Stimulated activated CD8-positive, alpha-beta memory T cell treated with anti-CD3 and anti-CD28 coated beads, Interleukin-4, amount 100 ng/mL, for 1 hour (primary cell): ENCODE measurements at places on chromosomes 7 and 10.

GRCh38 chr7:28608731-28609130, 196.4 kb downstream of the CREB5 start:
- DNase-seq: no peak

- DNase-seq: no peak
Observed at GRCh38 chr7:28037220-28038010, 143.2 kb downstream of the JAZF1 start.

DNA sequence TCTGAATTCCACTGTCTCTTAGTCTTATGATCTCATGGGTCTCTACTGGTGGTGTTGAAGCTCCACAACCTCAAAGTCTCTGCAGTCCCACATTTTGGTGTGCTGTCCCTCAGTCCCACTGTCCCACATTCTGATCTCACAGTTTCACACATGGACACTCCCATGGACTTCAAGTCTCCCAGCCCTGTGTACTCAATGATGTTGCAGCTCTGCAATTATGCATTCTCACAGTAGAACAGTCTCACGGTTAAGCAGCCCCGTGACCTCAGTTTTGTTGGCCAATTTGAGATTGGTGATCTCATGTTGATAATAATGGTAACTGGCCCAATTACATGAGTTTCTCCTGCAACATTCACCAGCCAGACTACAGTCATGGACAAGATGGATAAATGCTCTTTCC, 109.4 kb downstream of the ODAD2 start:
- no peak for DNase-seq

GRCh38 chr7:105098863-105099515, 85.0 kb downstream of the KMT2E start:
- no peak for DNase-seq

GRCh38 chr7:93316730-93317129, 84.6 kb downstream of the VPS50 start:
- DNase-seq: no peak

- no peak for DNase-seq
Observed at GRCh38 chr7:147483634-147484292, 1106.8 kb upstream of the C7orf33 start.

DNA sequence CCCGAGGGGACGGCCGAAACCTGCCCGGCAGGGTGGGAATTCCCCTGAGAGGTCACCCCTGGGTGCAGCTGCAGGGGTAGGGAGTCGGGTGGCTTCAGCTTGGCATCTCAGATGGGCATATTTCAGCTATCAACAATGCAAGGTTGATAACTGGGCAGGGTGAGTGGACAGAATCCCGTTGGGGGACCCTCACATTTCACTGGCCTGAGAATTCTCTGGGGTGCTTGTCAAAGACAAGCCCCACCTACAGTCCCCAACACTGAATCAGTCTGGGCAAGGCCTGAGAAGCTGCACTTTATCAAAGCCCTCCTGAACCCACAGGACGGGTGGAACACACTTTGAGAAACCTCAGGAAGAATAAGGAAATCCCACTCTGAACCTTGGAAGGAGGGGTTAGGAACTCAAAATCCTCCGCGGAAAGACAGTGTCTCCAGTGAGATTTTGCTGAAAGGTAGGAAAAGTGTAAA, 3.1 kb downstream of the RGS10 start:
- no peak for DNase-seq

DNA sequence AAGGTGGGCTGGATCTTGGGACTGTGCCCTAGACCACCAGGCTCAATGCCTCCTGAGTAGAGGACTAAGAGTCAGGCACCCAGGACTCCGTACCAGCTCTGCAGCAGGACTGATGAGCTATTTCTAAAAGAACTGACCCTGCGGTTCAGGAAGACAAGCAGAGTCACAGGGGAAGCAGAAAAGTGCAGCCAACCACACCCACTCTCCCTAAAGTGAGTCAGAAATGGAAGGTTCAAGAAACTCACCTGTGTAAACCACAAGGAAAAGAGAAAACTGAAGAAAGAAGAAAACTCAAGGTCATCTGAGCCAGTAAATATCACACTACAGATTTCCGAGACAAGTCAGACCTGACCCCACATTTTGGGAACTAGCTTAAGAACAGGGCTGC, 2.5 kb downstream of the PARP12 start:
- no peak for DNase-seq

GRCh38 chr10:51488766-51489408, 210.5 kb downstream of the CSTF2T start:
- no peak for DNase-seq

- DNase-seq: no peak
Observed at GRCh38 chr10:51311228-51311627, 236.9 kb downstream of the PRKG1 start.

- no peak for DNase-seq
Observed at GRCh38 chr7:50426280-50427045, 23.7 kb downstream of the FIGNL1 start.

GRCh38 chr7:49397750-49398149, 375.7 kb upstream of the VWC2 start:
- DNase-seq: no peak

- no peak for DNase-seq
Observed at GRCh38 chr7:147089051-147089461, 972.5 kb downstream of the CNTNAP2 start.

GRCh38 chr10:59709395-59710125, at the start of gene SLC16A9:
Gene SLC16A9, minus strand, starts transcription at chr10:59709850. Its CDS starts 25,559 bp downstream, at chr10:59684291.
- no peak for DNase-seq

GRCh38 chr10:23198940-23199767, 7.0 kb downstream of the PTF1A start:
- DNase-seq: no peak

DNA sequence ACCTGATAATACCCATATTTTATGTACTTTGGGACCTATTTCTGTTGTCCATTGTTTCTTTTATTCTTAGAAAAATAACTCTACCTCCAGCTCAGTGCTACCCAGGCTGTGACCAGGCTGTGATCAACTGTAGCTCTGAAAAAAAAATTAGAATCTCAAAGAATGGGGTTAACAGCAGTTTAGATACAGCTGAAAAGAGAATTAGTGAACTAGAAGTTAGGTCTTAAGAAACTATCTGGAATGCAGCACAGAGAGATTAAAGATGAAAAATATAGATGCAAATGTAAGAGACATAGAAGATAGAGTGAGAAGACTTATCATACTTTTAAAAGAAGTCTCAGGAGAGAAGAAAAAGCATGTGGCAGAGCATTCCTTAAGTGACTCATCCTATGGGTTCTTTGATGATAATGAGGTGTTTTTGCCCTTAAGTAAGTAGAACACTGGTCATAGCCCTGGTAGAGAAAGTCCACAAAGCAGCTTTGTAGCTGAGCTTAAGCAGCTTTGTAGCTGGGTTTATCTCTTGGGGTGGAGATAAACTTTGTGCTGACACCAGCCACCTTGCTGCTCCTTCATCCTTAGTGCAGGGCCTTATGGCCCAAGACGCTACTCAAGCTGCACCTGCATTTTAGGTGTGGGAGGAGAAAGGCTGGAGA, 27.3 kb upstream of the SFRP5 start:
- no peak for DNase-seq

DNA sequence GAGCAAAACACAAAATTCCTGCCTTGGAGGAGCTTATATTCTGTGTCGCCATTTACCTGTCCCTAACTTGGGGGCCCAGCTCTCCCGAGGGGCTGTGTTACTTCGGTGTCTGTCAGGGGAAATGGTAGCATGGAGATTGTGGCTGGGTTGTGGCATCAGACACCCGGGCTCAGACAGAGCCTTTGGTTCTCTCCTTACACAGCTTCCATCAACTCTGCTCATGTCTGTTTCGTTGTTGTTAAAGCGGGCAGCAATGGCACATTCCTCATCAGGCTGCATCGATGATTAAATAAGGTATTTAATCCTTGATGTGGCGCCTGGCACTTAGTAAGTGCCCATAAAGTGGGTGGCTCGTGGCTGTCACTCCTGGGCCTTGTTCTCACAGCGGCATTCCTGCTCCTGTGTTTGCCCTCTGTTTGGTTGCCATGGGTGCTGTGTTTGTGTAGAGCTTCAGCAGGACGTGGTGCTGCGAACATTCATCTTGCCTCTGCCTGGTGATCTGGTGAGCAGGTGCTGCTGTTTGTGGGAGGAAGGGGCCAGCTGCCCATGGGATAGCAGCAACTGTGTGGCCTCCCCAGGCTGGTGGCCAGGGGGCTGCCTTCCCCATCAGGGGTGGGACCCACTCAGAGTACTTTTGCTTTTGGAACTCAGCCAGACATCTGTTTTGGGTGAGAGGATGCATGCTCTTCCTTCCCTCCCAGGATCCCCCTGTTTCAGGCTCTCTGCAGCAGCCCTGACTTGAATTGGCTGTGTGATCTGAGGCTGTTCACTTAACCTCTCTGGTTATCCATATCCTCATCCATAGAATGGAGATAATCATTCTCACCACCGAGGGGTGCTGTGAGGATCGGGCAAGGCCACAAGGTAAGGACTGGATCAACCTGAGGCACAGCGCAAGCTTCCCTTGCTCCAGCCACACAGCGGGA, 207.2 kb upstream of the SVIL start:
- no peak for DNase-seq

DNA sequence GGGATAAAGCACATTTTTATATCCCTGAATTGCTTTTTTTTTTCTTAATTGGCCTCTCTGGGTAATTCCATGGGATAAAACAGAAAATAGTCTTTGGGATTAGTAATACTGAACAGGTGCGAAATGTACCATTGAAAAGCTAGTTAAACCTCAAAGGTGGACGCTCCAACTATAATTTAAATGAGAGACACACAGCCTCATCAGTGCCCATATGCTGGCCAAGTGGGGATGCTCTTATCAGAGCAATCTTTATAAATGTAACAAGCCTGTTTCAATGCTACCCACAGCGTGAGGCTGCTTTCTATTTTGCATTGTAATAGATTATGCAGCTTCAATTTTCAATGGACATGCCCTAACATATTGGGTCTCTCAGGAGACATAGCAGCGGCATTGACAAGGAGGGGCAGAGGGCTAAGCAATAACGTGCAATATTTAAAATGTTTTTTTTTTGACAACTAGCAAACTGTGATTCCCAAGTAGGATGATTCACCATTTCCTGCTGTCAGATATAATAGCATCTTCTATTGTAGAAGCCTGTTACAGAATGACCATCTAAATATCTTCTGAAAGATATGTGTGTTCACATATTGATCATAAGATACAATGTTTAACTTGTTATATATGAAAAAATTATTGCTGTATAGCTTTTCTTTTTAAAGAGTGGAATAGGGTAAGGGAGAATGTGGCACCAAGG, 91.3 kb upstream of the BET1 start:
- no peak for DNase-seq

GRCh38 chr7:33143996-33144718, 14.8 kb downstream of the BBS9 start:
- no peak for DNase-seq

DNA sequence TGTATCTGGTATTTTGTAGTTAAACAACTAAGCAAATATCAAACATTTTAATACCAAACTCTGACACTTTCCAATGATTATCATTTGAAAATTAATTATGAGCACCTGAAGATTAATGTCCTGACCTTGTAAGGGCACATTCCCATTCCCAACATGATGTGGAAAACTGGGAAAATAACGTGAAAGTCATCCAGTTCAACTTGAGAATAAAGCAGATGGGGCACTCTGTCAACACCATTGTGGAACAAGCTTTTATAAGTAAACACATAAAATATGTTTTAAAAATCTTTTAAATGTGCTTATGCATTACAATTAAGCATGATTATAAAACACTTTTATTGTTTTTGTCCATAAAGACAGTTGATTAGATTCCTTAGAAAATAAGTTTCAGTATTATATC, 14.1 kb downstream of the STEAP2 start:
- no peak for DNase-seq

DNA sequence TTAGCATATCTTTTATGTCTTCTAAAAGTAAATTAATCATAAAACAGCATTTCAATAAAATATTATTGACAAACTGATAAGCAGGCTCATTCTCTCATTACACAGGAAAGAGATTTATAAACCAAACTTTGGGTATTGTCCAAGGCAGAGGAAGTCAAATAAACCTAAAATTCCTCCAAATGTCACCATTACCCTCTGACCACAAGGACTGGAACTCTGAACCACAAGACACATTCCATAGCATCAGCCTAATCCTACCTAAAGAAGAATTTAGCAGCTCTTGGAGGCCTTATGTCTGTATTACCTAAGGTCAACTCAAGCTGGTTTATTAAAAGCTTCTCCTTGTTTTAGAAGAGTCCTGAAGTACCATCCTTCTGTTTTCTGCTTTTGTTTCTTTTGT, 82.4 kb upstream of the SLC13A1 start:
- DNase-seq: no peak

- no peak for DNase-seq
Observed at GRCh38 chr10:49396666-49396999, 744 bp upstream of the DRGX start.

DNA sequence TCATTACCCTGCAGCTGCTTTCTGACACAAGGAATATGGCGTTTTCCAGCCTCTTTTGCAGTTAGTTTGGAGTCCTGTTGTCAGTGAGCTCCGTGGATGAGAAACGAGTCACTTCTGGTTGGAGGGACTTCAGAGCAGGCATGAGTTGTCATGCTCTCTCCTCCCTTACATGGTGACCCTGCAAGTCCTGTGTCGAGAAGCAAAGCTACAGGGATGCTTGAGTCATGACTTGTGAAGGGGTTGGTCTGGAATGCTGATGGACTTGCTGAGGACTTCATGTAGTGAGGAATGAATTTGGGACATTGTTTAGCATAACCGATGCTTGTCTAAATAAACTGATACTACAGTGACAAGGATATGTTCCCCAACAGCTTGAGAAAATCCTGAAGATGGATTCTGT, 108.8 kb downstream of the ADCYAP1R1 start:
- DNase-seq: no peak

GRCh38 chr7:44917465-44917864, 32.1 kb upstream of the PURB start:
- DNase-seq: no peak

DNA sequence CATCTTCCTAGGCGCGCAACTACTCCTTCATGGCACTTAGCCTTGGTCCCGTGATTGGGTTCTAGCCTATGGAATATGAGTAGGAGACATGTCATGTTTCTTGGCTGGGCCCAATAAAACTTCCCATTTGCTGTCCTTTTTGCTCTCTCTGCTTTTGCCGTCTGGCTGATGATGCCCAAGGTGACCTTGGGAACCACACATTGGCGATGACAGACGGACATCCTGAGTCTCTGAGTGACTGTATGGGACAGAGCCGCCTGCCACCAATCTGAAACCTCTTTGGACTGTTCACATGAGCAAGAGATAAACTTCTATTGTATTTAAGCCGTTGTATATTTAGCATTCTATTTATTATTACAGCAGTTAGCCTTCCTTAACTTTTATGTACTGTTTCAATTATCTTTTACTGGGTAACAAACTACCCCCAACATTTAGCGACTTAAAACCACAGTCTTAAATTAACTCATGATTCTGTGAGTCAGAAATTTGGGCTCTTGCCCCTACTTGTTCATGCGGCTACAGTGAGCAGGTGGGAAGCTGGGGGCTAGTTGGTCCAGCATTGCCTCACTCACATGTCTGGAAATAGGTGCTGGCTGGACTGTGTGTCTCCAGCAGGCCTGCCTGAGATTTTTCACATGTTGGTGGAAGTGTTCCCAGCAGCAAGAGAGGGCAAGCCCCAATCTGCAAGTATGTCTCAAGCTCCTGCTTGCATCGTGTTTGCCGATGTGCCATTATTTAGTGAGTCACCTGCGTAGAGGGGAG, 71.7 kb downstream of the NOD1 start:
- DNase-seq: no peak

- no peak for DNase-seq
Observed at GRCh38 chr7:82624337-82624736, 180.8 kb upstream of the CACNA2D1 start.
